Spinal cord (tissue), 10 donors: ENCODE measurements at places on chromosomes 11 and 22. TPM values are rescaled to one million over a fixed set of nuclear protein-coding genes. Genes with fewer than 3 reads are reported as not detected.

Gene SCGB2A2
- not detected for polyA plus RNA-seq

Gene CACNA1I
- polyA plus RNA-seq: 6.8 TPM

Gene A4GALT
- polyA plus RNA-seq: 4.5 TPM

Gene OR51E2
- 0.35 TPM for polyA plus RNA-seq

Gene NEFH
- polyA plus RNA-seq: 175 TPM

Gene MAJIN
- polyA plus RNA-seq: 0.42 TPM

Gene F2
- not detected for polyA plus RNA-seq

Gene CTTN
- polyA plus RNA-seq: 215 TPM

Gene NLRP6
- polyA plus RNA-seq: not detected

Gene TSPAN32
- 0.90 TPM for polyA plus RNA-seq

Gene RAG2
- not detected for polyA plus RNA-seq

Gene TLCD5
- polyA plus RNA-seq: 18.6 TPM

Gene HBE1
- polyA plus RNA-seq: 9.2 TPM

Gene CEP126
- 19.1 TPM for polyA plus RNA-seq

Gene SERPING1
- polyA plus RNA-seq: 63.2 TPM

Gene MOV10L1
- polyA plus RNA-seq: 1.9 TPM

Gene IL10RA
- 2.9 TPM for polyA plus RNA-seq

Gene KRTAP5-2
- polyA plus RNA-seq: 0.50 TPM

Gene SHISA8
- polyA plus RNA-seq: 3.0 TPM

Gene CPT1B
- polyA plus RNA-seq: 24.5 TPM

Gene OR6T1
- polyA plus RNA-seq: not detected

Gene LUZP2
- 147 TPM for polyA plus RNA-seq
